Left lobe of liver (tissue), 2 donors: ENCODE measurements at places on chromosomes 13 and 19. TPM values are rescaled to one million over a fixed set of nuclear protein-coding genes. Genes with fewer than 3 reads are reported as not detected.
A peak's percentile ranks its signal among the peaks of the same experiment; 100 is the strongest.

DNA sequence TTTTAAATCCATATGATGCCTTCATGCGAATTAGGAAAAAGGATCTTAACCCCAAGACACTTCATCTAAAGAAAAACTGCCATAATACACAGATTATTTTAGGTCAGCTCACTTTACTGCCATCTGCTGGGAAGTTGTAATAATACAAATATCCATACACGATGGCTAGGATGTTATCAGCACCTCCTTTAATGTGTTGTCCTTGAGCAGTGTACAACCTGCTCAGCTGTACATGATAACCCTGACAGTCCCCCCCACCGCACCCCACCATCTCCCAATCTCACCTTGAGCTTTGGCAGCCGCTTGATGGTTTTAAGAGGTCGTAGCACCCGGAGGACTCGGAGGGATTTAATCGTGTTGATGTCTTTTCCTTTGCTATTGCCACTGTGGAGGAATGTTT lies 112.2 kb downstream of the IER2 start:
- DNase-seq: no peak

GRCh38 chr13:91347996-91348905 lies 764 bp downstream of the MIR17HG start:
- DNase-seq: peak; percentile 63

GRCh38 chr19:10891405-10892086 lies 20.2 kb downstream of the CARM1 start:
- no peak for DNase-seq

The ANKLE1 gene
- 0.48 TPM for total RNA-seq

The CFAP97D2 gene
- not detected for total RNA-seq
